ENCODE measurements at places on chromosomes 7 and 10.

GRCh38 chr10:49749556-49750491, 12.3 kb downstream of the OGDHL start:
- DNase-seq, result no peak

DNA sequence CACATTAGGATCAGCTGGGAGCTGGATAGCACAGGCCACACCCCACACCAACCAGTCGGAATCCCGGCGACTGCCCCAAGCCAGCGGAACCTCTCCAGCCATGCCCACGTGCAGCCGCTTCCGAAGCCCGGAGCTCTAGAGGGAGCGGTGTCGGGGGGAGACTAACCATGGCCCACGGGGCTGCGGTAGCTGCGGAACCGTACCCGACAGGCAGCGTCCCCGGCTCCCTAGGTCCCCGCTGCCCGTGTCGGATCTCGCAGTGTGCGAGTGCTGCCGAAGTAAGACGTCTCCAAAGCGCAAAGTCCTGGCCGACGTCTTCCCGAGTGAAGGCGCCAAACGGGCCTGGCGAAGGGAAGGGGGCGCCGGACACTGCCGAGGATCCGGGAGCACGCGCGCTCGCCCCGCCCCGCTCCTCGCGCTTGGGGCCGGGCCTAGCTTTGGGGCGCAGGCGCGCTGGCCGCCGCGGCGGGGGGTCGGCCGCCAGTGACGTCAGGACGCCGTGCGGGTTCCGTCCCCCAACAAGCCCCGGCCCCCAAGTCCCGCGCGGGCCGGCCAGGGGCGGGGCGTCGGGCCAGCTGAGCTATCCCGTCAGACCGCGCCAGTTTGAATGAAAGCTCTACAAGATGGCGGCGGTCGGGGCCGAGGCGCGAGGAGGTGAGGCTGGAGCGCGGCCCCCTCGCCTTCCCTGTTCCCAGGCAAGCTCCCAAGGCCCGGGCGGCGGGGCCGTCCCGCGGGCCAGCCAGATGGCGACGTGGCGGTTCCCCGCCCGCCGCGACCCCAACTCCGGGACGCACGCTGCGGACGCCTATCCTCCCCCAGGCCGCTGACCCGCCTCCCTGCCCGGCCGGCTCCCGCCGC, at the start of gene SUV39H2:
Gene SUV39H2, plus strand, starts transcription at position 601 of the 858 bp plus-strand sequence. Its CDS starts 23 bp downstream, at position 624.
- peak; percentile 93 for DNase-seq

GRCh38 chr10:100970076-100970913, 991 bp downstream of the SEMA4G start:
- no peak for DNase-seq

DNA sequence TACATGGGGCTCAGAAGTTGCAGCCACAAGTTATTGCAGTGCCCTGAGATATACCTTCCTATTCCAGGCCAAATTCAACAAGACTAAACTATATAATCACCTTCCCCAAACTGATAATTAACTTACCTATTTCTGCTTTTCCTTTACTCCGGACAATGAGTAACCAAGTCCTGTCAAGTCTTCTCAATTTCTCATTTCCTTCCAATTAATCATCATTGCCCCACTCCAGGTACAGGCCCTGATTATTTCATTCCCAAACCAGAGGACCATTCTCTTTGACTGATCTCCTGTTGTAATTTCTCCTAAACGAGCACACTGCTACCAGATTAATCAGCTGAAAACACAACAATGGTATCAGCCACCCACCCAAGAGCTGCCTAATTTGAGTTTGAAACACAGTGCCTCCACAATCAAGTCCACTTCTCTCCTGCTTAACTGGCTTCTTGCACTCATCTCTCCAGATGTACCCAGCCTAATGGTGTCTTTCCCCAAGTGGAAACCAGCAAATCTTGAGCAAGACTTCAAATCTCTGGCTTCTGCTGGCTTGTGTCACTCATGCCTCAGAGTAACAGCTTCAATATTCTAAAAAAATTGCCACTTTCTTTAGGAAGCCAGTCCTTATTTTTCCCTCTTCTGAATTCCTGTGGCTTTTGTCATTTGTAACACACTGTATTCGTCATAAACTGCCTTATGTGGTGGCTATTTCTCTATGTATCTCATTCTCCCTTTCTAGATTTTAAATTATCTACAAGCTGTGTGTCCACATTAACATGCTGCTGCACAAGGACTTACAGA, 89.1 kb downstream of the CDK6 start:
- no peak for DNase-seq

GRCh38 chr7:29274146-29275017, 79.8 kb downstream of the CHN2 start:
- no peak for DNase-seq

DNA sequence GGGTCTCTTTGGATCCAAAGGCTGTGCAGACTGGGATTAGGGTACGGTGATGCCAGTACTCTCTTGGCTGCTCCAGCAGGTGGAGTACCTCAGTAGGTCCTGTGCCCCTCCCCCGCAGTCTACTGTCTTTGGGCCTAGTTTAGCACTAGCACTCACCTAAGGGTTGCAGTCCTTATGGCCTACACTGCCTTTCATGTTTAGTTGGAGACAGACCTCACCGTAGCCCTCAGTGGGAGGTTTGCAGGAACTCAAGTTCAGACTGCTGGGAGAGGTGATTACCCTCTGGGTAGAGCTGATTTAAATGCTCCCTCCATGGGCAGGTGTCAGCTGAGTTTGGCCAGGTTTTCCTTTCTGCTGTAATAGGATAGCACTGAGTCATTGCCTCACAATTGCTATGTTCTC, 210.8 kb upstream of the TMEM196 start:
- no peak for DNase-seq

GRCh38 chr7:20785157-20786048, 1.3 kb downstream of the SP8 start:
- no peak for DNase-seq

- DNase-seq, result no peak
Measured at GRCh38 chr7:158649279-158649678, 55.3 kb downstream of the NCAPG2 start.

DNA sequence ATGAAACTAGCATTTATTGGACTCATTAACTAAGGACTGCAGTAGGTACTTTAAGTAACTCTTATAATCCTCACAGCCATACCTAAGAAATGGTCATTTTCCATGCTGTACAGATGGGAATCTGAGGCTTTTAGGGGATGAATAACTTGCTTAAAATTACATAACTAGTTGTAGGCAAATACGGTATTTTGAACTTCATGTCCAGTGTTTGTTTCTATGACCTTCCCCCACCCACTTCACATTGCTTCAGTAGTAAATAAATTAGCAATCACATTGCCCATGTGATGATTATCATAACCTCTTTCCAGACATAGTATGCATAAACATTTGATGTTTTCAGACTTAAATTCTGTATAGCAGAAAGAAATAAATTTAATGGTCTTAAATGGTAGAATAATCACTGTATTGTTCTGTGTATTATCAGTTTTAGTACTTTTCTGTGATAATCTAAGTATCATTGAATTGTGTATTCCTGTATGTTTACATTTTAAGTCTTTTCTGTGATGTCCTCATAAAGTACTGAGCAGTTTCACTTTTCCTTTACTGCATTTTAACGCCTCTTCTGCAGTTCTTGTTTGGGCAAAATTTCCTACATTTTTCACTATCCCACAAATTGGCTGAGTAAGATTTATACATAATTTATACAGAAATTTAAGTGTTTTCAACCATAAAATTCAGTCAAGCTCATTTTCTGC, 48.3 kb downstream of the ANKIB1 start:
- DNase-seq, result no peak

- DNase-seq, result no peak
Measured at GRCh38 chr10:119132521-119133345, 28.8 kb downstream of the DENND10 start.
